ENCODE measurements at places on chromosomes 7 and 10. TPM values are rescaled to one million over a fixed set of nuclear protein-coding genes. Genes with fewer than 3 reads are reported as not detected.

DNA sequence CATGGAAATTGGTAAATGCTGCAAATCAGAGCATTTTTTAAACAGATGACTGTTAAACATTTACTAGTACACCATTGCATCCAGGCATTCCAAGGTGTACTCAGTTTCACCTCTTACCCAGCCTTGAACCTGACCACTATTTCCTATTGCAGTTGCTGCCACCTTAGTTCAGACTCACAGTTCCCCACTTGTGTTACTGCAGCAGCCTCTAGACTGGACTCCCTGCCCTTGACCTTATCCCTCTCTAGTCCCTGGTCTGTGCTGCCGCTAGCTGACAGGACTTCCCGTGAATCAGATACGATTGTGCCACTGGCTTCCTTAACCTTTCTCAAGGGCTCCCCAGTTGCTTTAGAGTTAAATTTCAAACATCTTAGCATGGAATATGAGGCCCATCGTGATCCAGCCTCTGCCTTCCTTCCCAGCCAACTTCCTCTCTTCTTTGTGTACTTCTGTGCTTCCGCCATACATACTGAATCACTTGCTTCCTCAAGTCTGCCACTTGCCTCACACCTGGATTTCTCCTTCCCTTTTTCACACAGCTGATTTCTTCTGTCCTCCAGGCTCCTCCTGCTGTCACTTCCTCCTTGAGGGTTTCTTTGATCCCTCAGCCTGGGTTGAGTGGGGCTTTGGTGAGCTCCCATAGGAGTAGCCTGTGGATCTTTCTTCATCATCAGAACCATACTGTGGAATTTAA lies 118.7 kb upstream of the GJD4 start:
- DNase-seq: no peak

GRCh38 chr7:138233189-138233588 lies 156.9 kb downstream of the AKR1D1 start:
- no peak for DNase-seq

- DNase-seq: no peak
Measured at GRCh38 chr7:131094685-131095084, 233.0 kb upstream of the MKLN1 start.

Gene TMEM236
- total RNA-seq: under 0.01 TPM

GRCh38 chr7:120402079-120402767 lies 129.2 kb downstream of the KCND2 start:
- DNase-seq: no peak

Gene CAMK2B
- 0.06 TPM for total RNA-seq

- peak; percentile 29 for DNase-seq
Measured at GRCh38 chr7:17142831-17143541, 155.5 kb upstream of the AHR start.

GRCh38 chr10:126640401-126640800 lies 30.1 kb downstream of the C10orf90 start:
- DNase-seq: peak; percentile 67

Gene ZNF804B
- total RNA-seq: not detected

Gene TLX1
- total RNA-seq: not detected

GRCh38 chr7:36683695-36684357 lies 40.5 kb downstream of the AOAH start:
- DNase-seq: no peak

DNA sequence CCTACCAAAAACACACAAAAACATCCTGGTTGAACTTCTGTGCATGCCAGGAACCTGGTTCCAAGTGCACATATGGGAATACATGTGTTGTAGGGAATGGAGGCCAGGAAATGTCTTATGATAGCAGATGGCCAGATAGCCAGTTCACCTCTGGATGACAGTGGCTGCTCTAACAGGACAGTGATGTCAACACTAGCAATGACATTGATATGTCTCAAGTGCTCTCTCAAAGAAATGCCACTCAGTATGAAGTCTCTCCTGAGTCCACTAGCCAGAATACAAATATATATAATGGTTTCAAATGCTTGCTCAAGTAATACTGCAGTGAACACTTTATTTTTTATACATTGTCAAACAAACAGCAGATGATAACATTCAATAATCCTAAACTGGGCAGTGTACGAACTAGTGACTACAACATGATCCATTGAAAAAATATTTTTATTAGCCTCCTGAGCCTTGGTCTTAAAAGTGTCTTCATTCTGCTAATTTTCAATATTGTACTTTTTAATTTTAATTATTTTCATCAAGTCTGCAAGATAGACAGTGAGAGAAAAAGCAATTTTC lies 26.0 kb upstream of the PCDH15 start:
- DNase-seq: no peak

Gene HIPK2
- total RNA-seq: 50.9 TPM

Data from LHCN-M2 (cell line).